SJSA1 (cell line): ENCODE measurements at places on chromosomes 7 and 10.

- no peak for DNase-seq
Observed at GRCh38 chr10:61933859-61934555, 32.5 kb downstream of the ARID5B start.

- DNase-seq = no peak
Observed at GRCh38 chr10:124048371-124049290, 44.8 kb downstream of the CHST15 start.

DNA sequence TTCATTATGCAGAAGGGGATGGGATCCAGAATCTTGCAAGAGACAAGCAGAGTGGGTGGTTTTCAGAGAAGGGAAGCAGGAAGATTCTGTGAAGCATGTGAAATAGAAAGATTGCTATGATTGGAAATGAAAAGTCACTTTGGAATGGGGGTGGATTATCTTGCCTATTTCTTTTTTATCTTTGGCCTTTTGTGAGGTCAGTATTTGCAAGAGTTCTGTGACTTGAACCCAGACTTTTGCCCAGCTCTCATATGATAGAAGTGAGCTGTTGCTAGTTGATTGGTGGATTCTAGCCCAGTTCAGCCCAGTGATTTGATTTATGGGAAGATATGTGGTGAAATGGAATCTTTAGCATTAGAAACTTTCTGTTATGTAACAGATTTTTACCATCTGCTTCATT lies 17.1 kb downstream of the ENTPD7 start:
- no peak for DNase-seq

DNA sequence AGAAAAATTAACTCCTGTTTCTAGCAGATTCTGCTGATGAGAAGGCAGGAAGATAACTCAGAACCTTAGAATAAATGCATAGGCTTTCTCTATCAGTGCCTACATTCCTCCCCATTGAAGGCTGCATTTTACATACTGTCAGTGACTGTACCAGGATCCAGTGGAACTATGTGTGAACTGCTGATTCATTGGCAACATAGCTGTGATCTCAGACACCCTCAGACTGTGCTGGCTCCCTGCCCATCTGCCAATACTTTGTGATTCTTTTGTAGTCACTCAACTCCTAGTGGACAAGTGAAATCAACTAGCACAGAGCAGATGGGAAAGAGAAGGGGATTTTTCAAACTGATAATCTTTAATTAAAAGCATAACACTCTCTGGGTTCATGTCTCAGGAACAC lies 375.8 kb downstream of the MDFIC start:
- DNase-seq = peak; percentile 76

DNA sequence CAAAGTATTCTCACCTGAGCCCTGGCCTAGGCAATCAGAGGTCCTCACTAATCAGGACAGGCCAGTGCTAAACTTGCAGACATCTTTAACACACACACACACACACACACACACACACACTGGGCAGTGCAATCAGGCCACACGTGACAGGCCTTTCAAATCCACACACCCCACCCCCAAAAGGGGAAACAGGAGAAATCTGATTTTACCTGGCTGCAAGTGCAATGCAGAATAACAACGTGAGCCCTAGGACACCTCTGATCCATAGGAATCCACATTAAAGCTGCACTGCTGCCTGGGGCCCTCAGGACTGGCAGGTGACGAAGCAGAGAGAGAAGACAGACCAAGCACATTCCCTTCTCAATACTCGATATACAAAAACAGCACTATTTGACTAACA lies 218.9 kb downstream of the FAM107B start:
- DNase-seq = no peak

DNA sequence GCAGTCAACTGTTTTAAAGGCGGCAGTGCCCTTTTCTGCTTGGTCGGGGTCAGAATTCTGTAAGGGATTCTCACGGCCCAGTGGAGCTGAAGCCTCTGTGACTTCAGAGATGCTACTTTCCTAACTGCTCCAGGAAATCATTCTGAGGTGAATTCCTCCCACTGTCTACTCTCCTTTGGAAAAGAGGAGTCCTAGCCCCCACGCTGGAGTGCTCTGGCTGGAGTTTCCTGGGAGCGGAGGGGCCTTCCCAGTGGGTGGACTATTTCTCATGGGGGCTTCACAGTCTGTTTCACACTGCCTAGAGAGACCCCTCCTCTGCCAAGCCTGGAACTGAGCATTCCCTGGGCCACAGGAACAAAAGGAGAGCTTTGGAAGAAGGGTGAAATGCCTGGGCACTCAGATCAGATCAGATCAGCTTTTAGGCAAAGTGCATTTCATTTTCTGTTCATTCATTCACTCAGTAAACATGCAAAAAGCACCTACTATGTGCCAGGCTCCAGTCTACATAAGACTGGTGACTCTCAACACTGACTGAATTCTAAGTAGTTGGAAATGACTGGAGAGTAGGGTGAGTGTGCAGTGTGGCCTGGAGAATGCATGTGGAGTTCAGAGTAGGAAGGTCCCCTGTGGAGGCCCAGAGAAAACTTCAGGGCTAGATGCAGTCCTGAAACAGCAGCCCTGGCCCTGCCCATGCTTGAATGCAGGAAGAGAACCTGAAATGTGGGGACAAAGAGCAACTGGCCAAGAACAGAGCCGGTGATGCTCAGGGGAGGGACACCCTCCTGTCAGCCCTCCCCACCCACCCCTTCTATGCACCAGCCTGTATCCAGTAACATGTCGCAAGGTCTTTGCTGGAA lies 12.2 kb downstream of the ZNF488 start:
- DNase-seq = peak; percentile 21

DNA sequence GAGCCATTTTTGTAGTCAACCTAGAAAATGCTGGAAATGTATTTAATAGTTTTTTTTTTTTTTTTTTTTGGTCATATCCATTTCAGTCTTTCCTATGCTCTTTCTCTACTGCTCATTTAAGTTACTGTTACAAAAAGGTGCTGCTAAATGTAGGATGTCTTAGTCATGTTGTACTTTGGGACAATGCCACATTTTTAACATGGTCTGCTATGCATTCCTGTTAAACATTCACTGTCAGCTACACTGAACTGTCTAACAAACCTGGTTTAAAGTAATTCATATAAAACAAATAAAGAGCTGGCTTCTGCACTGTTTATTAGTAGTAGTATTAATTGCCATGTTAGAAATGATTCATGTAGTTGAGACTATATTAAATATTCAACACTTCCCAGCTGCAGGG lies 108.6 kb downstream of the NSUN6 start:
- DNase-seq = no peak

DNA sequence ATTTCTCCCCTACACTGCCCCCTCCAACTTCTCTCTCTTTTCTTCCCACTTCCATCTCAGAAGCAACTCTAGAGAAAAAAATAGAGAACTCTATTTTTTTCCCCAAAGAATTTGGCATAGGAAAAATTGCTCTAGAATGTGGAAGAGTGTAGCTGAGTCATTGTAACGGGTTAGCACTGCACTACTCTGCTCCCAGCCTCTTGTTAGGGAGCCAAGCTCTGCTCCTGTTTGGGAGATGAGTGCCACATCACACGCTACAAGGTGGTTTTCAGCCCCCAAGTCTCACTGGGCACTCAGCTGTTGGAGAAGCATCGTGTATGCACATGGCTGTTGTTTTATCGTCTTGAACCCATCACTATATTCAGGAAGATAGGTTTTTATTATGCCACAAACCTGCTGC lies 136.4 kb downstream of the BMPER start:
- DNase-seq = peak; percentile 17

DNA sequence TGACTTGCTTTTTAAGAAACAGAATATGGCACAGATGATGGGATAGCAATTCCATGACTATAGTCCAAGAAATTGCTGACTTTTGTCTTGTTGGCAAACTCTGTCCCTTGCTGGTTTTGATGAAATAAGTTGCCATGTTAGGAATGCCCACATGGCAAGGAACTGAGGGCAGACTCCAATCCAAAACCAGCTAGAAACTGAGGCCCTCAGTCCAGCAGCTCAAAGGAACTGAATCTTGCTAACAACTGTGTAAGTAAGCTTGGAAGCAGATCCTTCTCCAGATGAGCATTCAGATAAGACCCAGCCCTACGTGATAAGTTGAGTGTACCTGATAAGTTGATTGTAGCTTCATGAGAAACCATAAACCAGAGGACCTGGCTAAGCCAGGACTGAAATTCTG lies 64.3 kb upstream of the BMPER start:
- DNase-seq = no peak

GRCh38 chr10:30007406-30007805 lies 52.0 kb downstream of the JCAD start:
- DNase-seq = no peak

DNA sequence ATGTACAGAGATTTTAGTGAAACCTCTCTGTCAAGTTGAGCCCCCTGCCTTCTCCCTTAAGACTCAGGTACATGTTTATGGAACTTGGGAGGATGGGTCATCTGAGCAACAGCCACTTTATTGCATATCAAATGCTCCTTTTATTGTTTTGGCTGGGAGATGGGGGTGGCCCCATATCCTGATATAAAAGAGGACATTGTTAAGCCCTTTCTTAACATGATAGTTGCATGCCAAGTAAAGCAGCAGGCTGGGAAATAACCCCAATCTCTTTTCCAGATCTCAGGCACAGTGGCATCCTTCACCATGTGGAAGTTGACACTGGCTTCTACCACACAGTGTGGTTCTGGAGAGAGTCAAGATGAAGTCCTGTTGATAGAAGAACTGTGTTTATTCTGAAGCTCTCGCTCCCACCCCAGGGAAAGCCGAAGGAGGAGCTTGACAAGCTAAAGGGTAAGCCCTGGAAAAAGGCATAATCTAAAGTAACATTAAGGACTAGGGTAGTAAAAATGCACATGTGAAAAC lies 746.7 kb downstream of the SUGCT start:
- DNase-seq = no peak
